ENCODE measurements at places on chromosomes 1 and 21.
A peak's percentile ranks its signal among the peaks of the same experiment; 100 is the strongest.

- no peak for DNase-seq
Observed at GRCh38 chr1:215767761-215768160, 200.7 kb downstream of the KCTD3 start.

GRCh38 chr1:219298571-219299148, 125.0 kb downstream of the LYPLAL1 start:
- no peak for DNase-seq

GRCh38 chr1:15430787-15431570, 7.3 kb upstream of the CTRC start:
- DNase-seq, result peak; percentile 57

- DNase-seq, result no peak
Observed at GRCh38 chr1:1432951-1433803, 2.3 kb upstream of the VWA1 start.

DNA sequence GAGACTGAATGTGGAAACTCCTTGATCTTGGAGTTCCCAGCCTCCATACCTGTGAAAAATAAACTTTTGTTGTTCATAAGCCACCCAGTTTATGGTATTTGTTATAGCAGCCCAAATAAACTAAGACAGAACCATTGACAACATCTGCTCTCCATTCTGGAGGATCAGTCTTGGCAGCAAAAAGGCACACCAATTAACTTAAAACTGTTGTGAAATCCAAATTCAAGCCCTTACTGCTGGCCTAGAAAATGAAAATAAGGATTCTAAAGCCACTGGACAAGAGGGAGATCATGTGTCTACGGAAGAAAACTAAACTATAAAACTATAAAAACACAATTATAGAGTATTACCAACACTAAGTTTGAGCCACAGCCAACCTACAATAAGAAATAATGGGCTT, 172.1 kb upstream of the RNPC3 start:
- DNase-seq, result no peak

GRCh38 chr1:20486457-20487235, 636 bp upstream of the CAMK2N1 start:
- no peak for DNase-seq

DNA sequence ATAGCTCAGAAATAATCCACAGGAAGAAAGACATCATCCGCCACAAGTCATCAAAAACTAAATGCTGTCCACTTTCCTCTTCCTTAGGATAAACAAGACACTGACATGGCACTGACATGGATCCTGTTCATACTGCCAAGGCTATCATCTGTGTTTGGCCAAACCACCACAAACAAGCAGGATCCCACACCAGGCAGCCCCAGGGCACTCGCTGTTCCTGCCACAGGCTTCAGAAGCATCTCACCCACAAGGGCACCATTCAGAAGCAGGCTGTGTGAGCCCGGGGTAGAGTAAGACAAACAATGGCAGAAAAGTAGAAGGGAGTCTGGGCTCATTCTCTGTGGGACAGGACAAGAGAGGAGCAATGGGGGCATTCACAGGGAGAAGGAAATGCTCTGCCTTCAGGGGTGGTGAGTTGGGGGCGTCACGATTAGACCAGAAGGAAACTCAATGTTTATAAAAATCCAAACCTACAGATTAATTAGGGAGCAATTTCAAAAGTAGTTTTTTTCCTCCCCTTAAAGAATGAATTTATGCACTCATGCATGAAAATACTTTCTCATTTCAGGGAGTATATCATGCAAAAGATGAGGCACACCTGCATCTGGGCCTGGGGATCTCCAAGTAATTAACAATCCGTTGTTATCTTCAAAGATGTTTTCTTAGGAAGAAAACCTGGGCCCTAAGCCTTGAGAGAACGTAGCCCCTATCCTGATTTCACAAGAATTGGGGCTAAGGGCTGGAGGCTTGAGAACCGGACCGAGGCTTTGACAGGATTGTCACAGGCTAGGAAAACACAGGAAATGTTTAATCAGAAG, 43.3 kb upstream of the ATP1A1 start:
- DNase-seq, result no peak

DNA sequence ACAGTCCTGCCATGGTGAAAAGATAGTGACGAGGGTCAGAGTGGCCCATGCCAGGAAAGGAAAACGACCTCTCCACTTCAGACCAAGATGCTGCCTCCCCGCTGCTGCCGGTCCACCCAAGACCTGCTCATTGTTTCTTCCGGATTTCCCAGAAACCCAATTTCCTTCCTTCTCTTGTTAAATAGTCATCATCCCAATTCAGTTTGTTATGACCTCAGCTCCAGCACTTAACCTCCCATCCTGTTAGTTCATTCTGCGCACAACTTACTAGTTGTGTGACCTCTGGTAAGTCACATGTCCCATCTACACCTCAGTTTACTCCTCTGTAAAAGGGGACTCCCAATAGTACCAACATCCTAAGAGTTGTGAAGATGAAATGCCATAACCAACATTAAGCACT, 29.9 kb upstream of the PPP1R15B start:
- DNase-seq, result no peak

DNA sequence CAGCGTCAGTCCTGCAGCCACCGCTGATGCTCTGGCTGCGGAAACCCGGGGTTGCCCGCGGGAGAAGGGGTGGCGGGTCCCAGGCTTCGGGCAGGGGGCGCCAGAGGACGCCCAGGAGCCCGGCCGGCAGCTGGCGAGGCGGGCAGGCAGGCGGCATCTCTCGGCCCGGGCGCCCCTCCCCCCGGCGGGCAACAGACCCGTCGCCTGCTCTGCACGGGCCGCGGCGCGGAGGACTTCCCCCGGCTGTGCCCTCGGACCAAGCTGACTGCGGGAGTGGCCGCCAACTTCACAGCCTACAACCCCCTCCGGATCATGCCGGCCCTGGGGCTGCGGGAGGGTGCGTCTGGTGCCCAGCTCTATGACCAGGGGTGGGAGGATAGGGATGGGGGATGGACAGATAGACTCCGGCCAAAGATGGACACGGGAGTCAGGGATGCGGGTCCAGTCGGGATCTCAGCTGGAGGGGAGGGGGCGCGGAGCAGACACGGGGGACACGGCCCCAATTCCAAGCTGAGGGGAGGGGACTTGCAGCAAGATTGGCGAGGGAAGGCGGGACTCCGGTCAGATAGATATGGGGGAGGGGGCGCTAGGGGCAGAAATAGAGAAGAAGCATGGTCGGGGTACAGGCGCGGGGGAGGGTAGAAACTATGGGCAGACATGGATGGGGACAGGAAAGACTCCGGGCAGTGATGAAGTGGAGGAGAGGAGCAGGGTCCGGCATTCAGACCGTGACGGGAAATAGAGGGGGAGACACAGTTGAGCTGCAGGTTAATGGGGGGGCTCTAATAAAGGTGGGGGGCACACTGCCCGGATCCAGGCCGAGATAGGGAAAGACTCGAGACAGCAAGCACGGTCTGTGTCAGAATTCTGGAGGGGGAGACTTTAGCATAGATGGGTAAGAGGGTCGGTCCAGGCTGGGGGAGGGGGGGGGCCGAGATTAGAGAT, 1.1 kb downstream of the ADGRB2 start:
- peak; percentile 73 for DNase-seq

- no peak for DNase-seq
Observed at GRCh38 chr1:22229379-22229778, 86.5 kb upstream of the WNT4 start.

DNA sequence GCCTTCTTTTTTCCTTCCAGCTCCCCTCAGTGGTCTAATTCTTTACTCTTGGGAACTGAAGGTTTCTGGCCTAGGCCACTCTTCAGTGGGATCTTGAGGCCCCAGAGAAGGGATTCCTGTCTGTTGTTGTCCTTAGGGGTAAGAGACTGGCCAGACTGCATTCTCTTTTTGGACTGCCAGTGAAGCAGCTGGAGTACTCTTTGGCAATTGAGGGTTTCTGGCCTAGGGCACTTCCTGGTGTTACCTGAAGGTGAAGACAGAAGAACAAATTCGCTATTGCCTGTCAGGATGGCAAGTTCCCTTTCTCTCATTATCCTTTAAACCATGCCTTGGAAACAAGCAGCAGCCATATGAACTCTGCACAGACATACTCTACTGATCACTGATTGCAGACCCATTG, 286.6 kb upstream of the ZP4 start:
- no peak for DNase-seq

DNA sequence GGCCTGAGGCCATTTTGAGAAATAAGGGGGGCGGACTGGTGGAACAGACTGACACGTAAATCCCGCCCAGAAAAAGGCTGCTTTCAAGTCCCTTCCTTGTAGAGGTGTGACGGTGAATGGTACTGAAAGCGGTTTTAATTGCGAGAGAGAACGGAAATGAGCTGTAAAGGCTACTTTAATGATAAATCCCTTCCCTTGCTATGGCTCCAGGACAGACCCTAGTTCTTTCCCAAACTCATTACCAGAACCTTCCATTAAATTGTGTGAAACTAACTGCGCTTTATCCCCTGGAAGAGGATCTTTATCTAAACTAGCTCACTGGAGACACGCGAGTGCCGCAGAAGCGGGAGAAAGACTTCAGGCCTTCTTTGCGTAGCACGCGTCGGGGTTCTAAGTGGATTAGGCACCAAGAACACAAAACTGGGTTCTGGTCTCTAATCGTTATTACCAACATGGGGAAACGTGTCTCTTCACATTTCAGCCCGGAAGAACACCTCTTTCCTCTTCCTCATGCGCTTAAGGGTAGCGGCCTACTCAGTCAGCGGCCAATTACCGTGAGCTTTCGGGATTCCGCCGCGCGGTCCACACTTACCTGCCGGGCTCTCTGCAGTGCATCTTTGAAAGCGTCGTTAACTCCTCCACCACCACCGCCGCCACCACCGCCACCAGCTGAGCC, 441 bp downstream of the FUBP1 start:
- DNase-seq, result peak; percentile 85

DNA sequence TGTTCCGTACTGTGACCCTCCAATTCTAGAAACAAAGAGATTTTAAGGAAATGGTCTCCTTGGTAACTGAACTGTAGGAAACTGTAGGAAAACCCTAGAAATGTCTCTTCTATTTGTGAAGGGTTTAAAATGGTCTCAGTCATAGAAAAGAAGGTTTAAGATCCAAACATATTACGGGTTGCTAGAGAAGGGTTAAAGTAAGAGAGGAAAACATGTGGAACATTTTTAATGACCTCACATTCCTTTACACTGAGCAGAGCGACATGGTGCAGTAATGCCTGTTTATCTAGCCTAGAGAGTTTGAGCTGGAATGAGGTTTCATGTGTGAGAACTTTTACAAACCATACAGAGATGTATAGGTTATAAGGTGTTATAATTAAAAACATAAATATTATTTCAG, 36.9 kb upstream of the C1orf105 start:
- DNase-seq, result no peak

GRCh38 chr1:20095564-20096434, 23.5 kb downstream of the PLA2G2D start:
- no peak for DNase-seq

DNA sequence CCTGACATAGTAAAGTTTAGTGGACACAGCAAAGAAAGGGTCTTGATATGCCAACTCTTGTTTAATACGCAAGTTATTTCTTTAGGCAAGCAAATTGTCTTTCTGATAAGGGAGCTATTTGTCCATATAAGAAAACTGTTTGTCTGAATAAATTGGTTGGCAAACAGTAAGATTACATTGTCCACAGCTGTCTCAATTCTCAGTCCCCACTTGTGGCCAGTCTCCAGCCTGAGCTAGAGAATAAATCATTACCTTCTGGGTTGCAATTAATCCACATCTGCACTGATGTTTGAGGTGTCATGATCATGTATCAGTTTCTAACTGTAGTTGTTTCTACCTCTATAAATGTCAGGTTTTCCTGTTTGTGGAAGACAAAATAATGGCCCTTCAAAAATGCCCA, 60.0 kb upstream of the TNR start:
- DNase-seq, result no peak

- no peak for DNase-seq
Observed at GRCh38 chr1:12572522-12572921, 45.5 kb downstream of the DHRS3 start.

GRCh38 chr1:19354531-19354981, 42.4 kb downstream of the SLC66A1 start:
- DNase-seq, result no peak

DNA sequence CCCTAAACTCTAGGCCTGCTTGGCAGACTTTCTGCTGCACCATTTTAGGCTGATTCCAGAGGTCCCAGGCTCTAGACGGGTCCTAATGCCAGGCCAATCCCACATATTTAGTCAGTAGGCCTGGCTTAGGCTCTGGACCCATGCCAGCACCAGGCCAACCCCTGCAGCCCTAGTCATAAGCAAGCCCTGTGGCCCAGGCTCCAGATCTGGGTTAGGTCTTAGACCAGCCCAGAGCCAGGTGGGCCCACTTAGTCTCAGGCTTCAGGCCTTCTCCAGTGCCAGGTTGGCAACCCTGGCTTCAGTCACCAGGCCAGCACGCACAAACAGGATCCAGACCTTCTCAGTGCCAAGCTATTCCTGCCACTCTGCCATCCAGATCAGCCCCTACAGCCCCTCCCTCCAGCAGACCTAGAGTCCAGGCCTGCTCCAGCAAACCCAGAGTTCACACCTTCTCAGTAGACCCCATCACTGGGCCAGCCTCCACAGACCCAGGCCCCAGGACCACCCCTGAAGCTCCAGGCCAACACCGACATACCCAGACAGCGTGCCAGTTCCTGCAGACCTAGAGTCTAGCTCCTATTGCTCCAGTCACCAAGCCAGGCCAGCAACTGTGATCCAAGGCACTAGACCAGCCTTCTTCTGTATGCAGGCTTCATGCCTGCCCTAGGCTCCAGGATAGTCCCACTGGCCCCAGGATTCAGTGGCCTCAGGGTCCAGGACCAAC, 467.6 kb downstream of the RWDD3 start:
- DNase-seq, result no peak

DNA sequence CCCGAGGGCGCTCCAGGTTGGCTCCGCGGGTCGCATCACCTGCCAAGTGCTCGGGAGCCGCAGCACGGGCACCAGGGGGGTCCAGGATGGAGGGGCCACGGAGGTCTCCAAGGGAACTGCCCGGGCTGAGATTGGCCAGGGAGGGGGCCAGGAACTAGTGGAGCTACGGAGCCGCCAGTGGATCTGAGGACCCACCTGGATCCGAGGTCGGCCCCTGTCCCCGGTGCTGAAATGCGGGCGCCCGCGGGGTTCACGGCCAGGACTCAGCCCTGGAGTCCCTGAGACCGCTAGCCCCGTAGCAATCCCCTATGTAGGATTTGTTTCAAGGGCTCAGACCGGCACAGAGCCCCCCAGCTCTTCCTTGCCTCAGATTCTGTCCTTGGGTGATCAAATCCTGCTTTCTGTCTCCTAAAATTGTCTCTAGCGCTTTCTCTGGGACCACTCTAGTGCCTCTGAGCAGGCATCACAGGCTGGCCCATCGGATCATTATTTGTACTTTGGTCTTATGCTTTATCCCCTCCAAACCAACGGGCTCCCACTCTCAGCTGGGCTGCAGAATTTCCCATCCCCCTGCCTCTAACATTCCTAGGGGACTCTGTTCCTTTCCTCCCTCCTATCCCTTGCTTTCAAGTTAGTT, 27.3 kb downstream of the KIAA2013 start:
- DNase-seq, result no peak

GRCh38 chr1:204194080-204194479, 2.2 kb downstream of the KISS1 start:
- DNase-seq, result no peak

DNA sequence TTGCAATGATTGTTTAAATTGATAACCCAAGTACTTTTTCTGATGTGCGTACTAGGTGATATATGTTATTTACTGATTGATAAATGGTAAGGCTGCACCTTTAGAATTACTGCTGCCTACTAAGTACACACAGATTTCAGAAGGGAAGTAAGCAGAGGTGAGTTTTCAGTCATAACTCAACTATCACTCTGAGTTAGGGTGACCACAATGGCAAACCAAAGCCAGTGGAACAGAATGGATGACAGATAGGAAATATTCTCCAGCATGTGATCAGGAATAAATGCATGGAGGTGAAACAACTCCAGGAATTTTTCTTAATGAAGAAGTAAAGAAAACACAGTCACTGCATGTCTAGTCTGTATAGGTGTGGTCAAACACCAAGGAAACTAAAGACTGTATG, 7.5 kb upstream of the KCNJ15 start:
- DNase-seq, result no peak

All from T-helper 2 cell treated with Interferon-gamma antibody and Interleukin-4, amounts not matched to agents 5 μg/mL and 100 μg/mL, for 36 hours (primary cell).